Fibroblast of lung (primary cell): ENCODE measurements at places on chromosomes 2 and 18. TPM values are rescaled to one million over a fixed set of nuclear protein-coding genes. Genes with fewer than 3 reads are reported as not detected.

The PKDCC gene
- total RNA-seq, result 63.9 and 70.1 TPM in 2 replicates

The ITGA4 gene
- total RNA-seq, result 18.0 and 57.5 TPM in 2 replicates

DNA sequence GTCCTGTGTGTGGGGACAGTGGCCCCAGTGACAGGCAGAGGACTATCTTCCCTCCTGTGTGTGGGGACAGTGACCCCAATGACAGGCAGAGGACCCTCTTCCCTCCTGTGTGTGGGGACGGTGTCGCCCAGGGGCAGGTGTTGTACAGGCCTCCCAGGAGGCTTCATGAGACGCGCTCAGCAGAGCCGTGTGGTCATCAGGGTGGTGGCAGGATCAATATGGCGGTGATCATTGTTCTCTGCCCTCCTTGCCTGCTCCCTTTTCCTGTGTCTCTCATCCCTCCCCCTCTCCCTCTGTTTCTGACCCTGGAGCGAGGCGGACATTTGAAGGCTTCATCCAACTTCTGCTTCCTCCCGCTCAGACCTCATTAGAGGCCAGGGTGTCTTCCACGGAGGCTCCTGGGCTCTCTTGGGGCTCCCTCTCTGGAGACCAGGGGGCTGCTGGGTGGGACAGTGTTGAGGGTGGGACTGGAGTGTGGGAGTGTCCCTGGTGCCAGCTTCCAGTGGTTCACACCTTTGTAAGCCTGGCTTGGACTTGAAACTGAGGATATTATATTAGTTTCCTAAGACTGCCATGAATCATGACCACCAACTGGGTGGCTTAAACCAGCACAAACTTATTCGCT is 59.5 kb downstream of the ACKR3 start:
- DNase-seq, result no peak
- no peak overlapping the region for H3K27ac ChIP-seq
- H3K4me3 ChIP-seq, result no peak overlapping the region
- H3K27me3 ChIP-seq, result no peaks in the 10 kb centered on the region
- H3K36me3 ChIP-seq, result no peaks in the 10 kb centered on the region

GRCh38 chr2:191557841-191558240 is 120.1 kb upstream of the NABP1 start:
- H3K4me1 ChIP-seq, result no peaks in the 10 kb centered on the region
- DNase-seq, result no peak
- no peaks in the 10 kb centered on the region for H3K27me3 ChIP-seq
- no peak overlapping the region for H3K4me3 ChIP-seq
- H3K36me3 ChIP-seq, result no peaks in the 10 kb centered on the region

- H3K4me3 ChIP-seq, result no peak overlapping the region
- H3K27ac ChIP-seq, result no peak overlapping the region
- no peak for DNase-seq
- peaks cover 6% of the 10 kb centered on the region for H3K36me3 ChIP-seq
These were observed 3.5 kb downstream of the PCBP1 start for GRCh38 chr2:70090706-70091334.

- no peaks in the 10 kb centered on the region for H3K36me3 ChIP-seq
- H3K27me3 ChIP-seq, result peaks cover 13% of the 10 kb centered on the region
- DNase-seq, result no peak
- H3K4me3 ChIP-seq, result no peak overlapping the region
- H3K4me1 ChIP-seq, result no peaks in the 10 kb centered on the region
- no peak overlapping the region for H3K27ac ChIP-seq
These were observed 128.7 kb downstream of the UXS1 start for GRCh38 chr2:106065268-106065982.

GRCh38 chr2:7094231-7094741 is 177.1 kb downstream of the RNF144A start:
- H3K36me3 ChIP-seq, result no peaks in the 10 kb centered on the region
- peak; percentile 39 for DNase-seq
- H3K4me3 ChIP-seq, result no peak overlapping the region
- H3K27ac ChIP-seq, result no peak overlapping the region
- H3K4me1 ChIP-seq, result no peaks in the 10 kb centered on the region
- no peaks in the 10 kb centered on the region for H3K27me3 ChIP-seq

DNA sequence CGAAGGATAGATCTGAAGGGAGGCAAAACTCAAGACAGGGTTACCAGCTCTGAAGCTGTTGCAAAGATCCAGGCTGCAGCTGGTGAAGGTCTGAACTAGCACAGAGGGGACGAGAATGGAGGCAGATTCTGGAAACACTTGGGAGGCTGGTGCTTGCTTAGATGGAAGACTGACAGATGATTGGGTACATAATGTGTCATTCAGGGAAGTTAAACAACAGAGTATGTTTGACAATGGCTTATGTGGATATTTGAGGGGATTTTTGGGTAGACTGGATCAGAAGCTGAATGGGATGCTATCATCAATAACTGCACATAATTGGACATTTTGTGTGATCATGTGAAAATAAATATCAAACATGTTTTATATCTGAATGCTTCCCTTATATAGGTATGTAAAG is 2.3 kb upstream of the ZNF396 start:
- no peak for DNase-seq
- no peaks in the 10 kb centered on the region for H3K36me3 ChIP-seq
- H3K27ac ChIP-seq, result no peak overlapping the region
- H3K4me3 ChIP-seq, result no peak overlapping the region
- no peaks in the 10 kb centered on the region for H3K4me1 ChIP-seq
- H3K27me3 ChIP-seq, result no peaks in the 10 kb centered on the region
